ENCODE measurements at places on chromosomes 7 and 10. TPM values are rescaled to one million over a fixed set of nuclear protein-coding genes. Genes with fewer than 3 reads are reported as not detected.
A peak's percentile ranks its signal among the peaks of the same experiment; 100 is the strongest.

DNA sequence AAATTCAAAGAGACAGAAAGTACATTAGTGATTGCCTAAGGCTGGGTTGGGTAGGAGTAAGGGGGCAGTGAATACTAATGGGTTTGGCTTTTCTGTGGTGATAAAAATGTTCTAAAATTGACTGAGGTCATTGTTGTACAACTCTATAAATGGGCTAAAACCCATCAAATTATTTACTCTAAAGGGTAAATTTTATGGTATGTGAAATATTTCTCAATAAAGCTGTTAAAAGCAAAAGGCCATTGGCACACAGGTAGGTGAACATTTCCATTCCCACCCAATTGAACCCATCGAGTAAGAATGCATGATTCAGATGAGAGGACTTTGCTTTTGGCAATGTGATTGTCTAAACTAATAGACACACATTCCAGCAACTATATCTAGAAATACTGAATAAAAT is 579.4 kb downstream of the GATA3 start:
- no peaks in the 10 kb centered on the region for H3K4me1 ChIP-seq
- H3K27me3 ChIP-seq, result peaks cover 2% of the 10 kb centered on the region
- DNase-seq, result no peak
- peaks cover 2% of the 10 kb centered on the region for H3K36me3 ChIP-seq
- no peak overlapping the region for H3K4me3 ChIP-seq
- H3K27ac ChIP-seq, result no peak overlapping the region

DNA sequence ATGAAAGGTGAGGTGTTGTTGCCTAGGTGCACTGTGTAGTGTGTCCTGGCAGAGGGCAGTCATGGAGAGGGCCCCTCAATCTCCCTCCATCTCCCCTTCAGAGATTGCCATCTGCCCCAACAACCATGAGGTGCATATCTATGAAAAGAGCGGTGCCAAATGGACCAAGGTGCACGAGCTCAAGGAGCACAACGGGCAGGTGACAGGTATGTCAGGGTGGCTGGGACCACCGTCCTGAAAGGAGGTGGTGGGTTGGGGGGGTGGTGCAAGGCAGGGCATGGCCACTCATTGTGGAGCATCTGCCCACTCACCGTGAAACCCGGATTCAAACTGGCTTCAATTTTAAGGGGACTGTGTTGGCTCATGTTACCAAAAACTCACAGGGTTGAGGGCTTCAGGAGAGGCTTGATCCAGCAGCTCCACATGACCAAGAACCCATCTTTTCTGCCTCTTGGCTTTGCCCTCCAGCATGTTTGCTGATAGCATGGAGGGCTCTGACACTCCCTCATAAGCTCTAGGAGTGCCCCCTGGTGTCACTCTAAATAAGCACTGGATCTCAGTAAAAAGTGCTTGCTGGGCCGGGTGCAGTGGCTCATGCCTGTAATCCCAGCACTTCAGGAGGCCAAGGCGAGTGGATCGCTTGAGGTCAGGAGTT is 12.2 kb downstream of the ARPC1B start:
- peaks cover 11% of the 10 kb centered on the region for H3K4me1 ChIP-seq
- peak overlapping the region; percentile 58 for H3K27ac ChIP-seq

DNA sequence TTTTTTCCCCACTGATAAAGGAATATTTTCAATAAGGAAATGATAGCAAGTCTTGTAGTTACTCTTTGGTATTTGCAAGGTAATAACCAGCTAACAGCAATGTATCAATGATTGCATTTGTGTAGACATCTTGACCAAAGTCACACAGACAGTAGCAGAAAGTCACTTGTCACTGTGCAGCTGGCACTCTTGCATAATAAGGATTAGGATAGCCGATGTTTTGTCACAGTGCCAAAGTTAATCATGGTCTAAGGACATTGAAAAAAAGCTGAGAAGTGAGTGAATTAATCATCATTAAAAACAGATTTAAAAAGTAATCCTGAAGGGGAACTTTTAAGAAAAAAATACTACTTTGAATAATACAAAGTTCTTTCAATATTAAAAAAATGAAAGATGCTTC is 834.3 kb upstream of the C7orf33 start:
- H3K27ac ChIP-seq, result no peak overlapping the region
- DNase-seq, result no peak
- H3K4me3 ChIP-seq, result no peak overlapping the region
- H3K27me3 ChIP-seq, result no peaks in the 10 kb centered on the region
- no peaks in the 10 kb centered on the region for H3K36me3 ChIP-seq
- no peaks in the 10 kb centered on the region for H3K4me1 ChIP-seq

The LRRC18 gene
- not detected for total RNA-seq

GRCh38 chr7:40673285-40673684 is 538.5 kb downstream of the SUGCT start:
- peaks cover 14% of the 10 kb centered on the region for H3K4me1 ChIP-seq
- peak overlapping the region; percentile 35 for H3K4me3 ChIP-seq
- no peaks in the 10 kb centered on the region for H3K36me3 ChIP-seq
- H3K27me3 ChIP-seq, result peaks cover 2% of the 10 kb centered on the region

The CXCL12 gene
- total RNA-seq, result not detected

GRCh38 chr7:36966039-36966438 is 241.7 kb upstream of the AOAH start:
- no peak overlapping the region for H3K27ac ChIP-seq
- no peak overlapping the region for H3K4me3 ChIP-seq
- no peak for DNase-seq
- peaks cover 23% of the 10 kb centered on the region for H3K4me1 ChIP-seq
- H3K27me3 ChIP-seq, result no peaks in the 10 kb centered on the region

The NPM3 gene
- total RNA-seq, result 30.5 TPM

DNA sequence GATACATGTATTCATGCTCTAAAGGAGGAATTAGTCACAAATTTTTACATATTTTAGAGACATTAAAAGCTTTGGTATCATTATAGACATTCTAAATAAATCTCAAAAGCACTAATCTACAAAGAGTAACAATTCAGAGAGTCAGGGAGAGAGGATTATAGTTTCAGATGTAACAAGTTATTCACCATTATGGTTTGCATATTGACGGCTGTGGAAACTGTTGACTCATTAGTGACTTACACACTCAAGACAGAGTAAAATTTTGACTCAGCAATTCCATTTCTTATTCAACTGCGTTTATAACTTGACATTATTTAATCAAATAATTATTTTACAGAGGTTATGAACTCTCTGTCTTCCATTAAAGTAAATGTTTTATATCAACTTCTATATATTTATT is 95.4 kb upstream of the SEMA3C start:
- no peak for DNase-seq
- H3K4me3 ChIP-seq, result no peak overlapping the region
- no peaks in the 10 kb centered on the region for H3K36me3 ChIP-seq
- H3K27me3 ChIP-seq, result no peaks in the 10 kb centered on the region

DNA sequence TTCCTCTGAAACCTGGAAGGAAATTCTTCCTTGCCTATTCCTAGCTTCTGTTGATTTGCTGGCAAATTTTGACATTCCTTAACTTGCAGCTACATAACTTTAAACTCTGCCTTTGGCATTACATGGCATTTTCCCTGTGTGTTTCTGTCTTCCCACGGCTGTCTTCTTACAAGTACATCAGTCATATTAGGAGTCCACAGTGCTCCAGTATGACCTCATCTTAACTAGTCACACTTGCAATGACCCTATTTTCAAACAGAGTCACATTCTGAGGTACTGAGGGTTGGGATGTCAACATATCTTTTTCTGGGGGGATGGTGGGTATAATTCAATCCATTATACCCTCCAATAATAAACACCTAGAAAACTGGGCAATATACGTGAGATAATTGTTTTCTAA is 37.4 kb upstream of the EPHB6 start:
- H3K27ac ChIP-seq, result no peak overlapping the region
- peaks cover 3% of the 10 kb centered on the region for H3K36me3 ChIP-seq
- no peak overlapping the region for H3K4me3 ChIP-seq
- no peak for DNase-seq
- peaks cover 21% of the 10 kb centered on the region for H3K4me1 ChIP-seq
- H3K27me3 ChIP-seq, result peaks cover 7% of the 10 kb centered on the region

The EBF3 gene
- total RNA-seq, result not detected
